ENCODE measurements at places on chromosomes 6 and 20. TPM values are rescaled to one million over a fixed set of nuclear protein-coding genes. Genes with fewer than 3 reads are reported as not detected.

GRCh38 chr6:45576648-45577624 lies 199.2 kb upstream of the SUPT3H start:
- peak; percentile 19 for DNase-seq
- no peaks in the 10 kb centered on the region for H3K36me3 ChIP-seq
- H3K27me3 ChIP-seq, result no peaks in the 10 kb centered on the region
- no peak overlapping the region for H3K27ac ChIP-seq

DNA sequence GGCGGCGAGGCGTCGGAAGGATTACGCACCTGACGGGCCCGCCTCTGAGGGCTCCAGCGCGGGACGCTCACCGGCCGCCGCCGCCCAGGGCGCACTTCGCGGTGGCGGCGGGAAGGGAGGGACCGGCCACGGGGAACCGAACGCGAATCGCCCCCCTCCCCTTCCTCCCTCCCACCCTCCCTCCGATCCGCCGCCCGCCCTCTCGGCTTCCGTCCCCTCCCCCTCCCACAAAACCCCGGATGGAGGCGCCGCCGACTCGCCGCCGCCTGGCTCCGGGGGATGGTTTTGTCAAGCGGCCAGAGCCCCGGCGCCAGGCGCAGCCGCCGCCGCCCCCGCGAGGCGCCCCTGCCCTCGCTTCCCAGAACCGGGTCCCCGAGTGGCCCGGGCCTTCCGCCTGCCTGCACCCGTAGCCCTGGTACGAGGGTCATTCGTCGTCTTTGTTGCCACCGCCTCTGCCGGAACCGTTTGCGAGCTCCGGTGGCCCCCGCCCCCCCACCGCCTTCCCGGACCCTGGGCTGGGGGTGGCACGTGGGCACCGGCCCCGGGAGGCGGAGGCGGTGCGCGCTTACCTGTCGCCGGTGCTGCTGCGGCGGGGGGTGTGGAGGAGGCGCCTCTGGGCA lies 398 bp downstream of the ZBTB2 start:
- no peaks in the 10 kb centered on the region for H3K36me3 ChIP-seq
- peak; percentile 93 for DNase-seq
- H3K27me3 ChIP-seq, result no peaks in the 10 kb centered on the region
- H3K27ac ChIP-seq, result peak overlapping the region; percentile 99
- peak overlapping the region; percentile 65 for H3K4me3 ChIP-seq
- H3K4me1 ChIP-seq, result peaks cover 29% of the 10 kb centered on the region

- no peak overlapping the region for H3K4me3 ChIP-seq
- no peaks in the 10 kb centered on the region for H3K36me3 ChIP-seq
- H3K27me3 ChIP-seq, result peaks cover 66% of the 10 kb centered on the region
- peaks cover 2% of the 10 kb centered on the region for H3K4me1 ChIP-seq
- no peak overlapping the region for H3K27ac ChIP-seq
These were observed 27.1 kb downstream of the ULBP1 start for GRCh38 chr6:149990661-149991471.

The FAM209B gene
- not detected for total RNA-seq

GRCh38 chr6:103236923-103237322 lies 1622.8 kb downstream of the HACE1 start:
- no peak overlapping the region for H3K4me3 ChIP-seq
- H3K27ac ChIP-seq, result no peak overlapping the region
- no peaks in the 10 kb centered on the region for H3K36me3 ChIP-seq
- no peaks in the 10 kb centered on the region for H3K4me1 ChIP-seq

The OR2H2 gene
- total RNA-seq, result not detected

The PI16 gene
- 1.7 TPM for total RNA-seq

Measured in kidney (tissue), 22 donors.